GM23248 (cell line): ENCODE measurements at places on chromosomes 5 and 9.
A peak's percentile ranks its signal among the peaks of the same experiment; 100 is the strongest.

DNA sequence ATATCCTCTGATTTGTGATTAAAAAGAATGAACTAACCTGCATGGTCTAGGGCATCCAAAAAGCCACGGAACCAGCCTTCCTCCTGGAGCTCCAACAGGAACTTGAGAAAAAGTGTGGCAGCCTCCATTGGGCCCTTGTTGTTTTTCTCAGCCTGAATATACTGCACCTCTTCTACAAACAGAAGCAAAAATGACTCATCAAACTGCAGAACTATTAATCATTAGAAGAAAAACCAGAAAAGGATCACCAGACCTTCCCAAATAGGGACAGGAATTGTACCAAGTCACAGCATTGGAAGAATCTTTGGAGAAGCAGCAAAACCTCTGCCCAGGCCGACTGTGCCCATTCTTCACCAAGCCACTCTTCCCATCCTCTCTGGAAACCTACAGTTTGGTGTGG is 25.2 kb downstream of the RIGI start:
- H3K4me1 ChIP-seq, result peaks cover 7% of the 10 kb centered on the region; the same call in 1 of the 2 replicates
- peak; percentile 48 for DNase-seq
- H3K36me3 ChIP-seq, result peaks cover 4% of the 10 kb centered on the region; the same call in 1 of the 2 replicates
- H3K4me3 ChIP-seq, result no peak overlapping the region

GRCh38 chr5:154273963-154274827 is 83.7 kb downstream of the GALNT10 start:
- H3K4me3 ChIP-seq, result no peak overlapping the region
- DNase-seq, result no peak
- no peaks in the 10 kb centered on the region for H3K27me3 ChIP-seq
- H3K27ac ChIP-seq, result 0 out of 2 replicates have a peak overlapping the region, but pooled peaks have one; percentile 3
- H3K4me1 ChIP-seq, result peaks cover 48% of the 10 kb centered on the region

GRCh38 chr9:108746864-108747263 is 108.9 kb downstream of the ACTL7B start:
- H3K4me3 ChIP-seq, result no peak overlapping the region
- no peaks in the 10 kb centered on the region for H3K27me3 ChIP-seq
- no peaks in the 10 kb centered on the region for H3K36me3 ChIP-seq
- H3K4me1 ChIP-seq, result 0 out of 2 replicates have a peak, but pooled peaks cover 6% of the 10 kb centered on the region
- peak; percentile 50 for DNase-seq

GRCh38 chr5:58149746-58150145 is 310.1 kb downstream of the PLK2 start:
- DNase-seq, result no peak
- no peak overlapping the region for H3K27ac ChIP-seq
- no peaks in the 10 kb centered on the region for H3K27me3 ChIP-seq
- H3K4me3 ChIP-seq, result no peak overlapping the region
- H3K4me1 ChIP-seq, result peaks cover 10% of the 10 kb centered on the region

GRCh38 chr5:9596824-9597223 is 33.3 kb downstream of the TAS2R1 start:
- H3K4me1 ChIP-seq, result peaks cover 10% of the 10 kb centered on the region
- H3K27ac ChIP-seq, result no peak overlapping the region
- H3K4me3 ChIP-seq, result peak overlapping the region; percentile 55
- no peaks in the 10 kb centered on the region for H3K36me3 ChIP-seq
- H3K27me3 ChIP-seq, result peaks cover 25% of the 10 kb centered on the region

GRCh38 chr5:157387683-157388093 is 72.3 kb upstream of the NIPAL4 start:
- peaks cover 60% of the 10 kb centered on the region for H3K4me1 ChIP-seq
- peak overlapping the region; percentile 49 for H3K27ac ChIP-seq
- H3K27me3 ChIP-seq, result no peaks in the 10 kb centered on the region

DNA sequence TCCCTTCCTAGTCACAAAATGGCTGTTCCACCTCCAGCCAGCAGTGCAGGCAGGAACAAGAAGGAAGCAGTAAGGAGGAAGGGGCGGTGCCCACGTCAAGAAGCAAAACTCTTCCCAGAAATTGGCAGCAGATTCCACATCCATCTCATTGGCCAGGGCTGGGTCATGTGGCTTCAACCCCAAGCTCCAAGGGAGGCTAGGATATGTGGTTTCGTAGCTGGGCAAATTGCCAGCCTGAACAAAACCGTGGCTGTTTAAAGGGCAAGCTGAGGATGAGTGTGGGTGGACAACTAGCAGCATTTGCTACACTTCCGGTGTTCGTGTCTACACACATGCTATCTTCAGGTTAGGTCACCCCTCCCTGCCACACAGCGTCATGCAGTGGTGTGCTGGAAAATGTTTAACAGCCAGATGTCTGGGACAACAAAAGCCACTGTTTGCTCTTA is 92.1 kb upstream of the MAP1B start:
- DNase-seq, result peak; percentile 44
- no peaks in the 10 kb centered on the region for H3K4me1 ChIP-seq
- no peaks in the 10 kb centered on the region for H3K27me3 ChIP-seq
- H3K36me3 ChIP-seq, result no peaks in the 10 kb centered on the region

- H3K4me3 ChIP-seq, result no peak overlapping the region
- H3K4me1 ChIP-seq, result no peaks in the 10 kb centered on the region
- H3K27me3 ChIP-seq, result peaks cover 11% of the 10 kb centered on the region
- no peaks in the 10 kb centered on the region for H3K36me3 ChIP-seq
Measured at GRCh38 chr5:5181650-5182324, 41.7 kb downstream of the ADAMTS16 start.

GRCh38 chr5:148794275-148794674 is 32.1 kb upstream of the ADRB2 start:
- no peak overlapping the region for H3K4me3 ChIP-seq
- no peak for DNase-seq
- H3K27ac ChIP-seq, result no peak overlapping the region
- H3K36me3 ChIP-seq, result no peaks in the 10 kb centered on the region
- H3K27me3 ChIP-seq, result no peaks in the 10 kb centered on the region

DNA sequence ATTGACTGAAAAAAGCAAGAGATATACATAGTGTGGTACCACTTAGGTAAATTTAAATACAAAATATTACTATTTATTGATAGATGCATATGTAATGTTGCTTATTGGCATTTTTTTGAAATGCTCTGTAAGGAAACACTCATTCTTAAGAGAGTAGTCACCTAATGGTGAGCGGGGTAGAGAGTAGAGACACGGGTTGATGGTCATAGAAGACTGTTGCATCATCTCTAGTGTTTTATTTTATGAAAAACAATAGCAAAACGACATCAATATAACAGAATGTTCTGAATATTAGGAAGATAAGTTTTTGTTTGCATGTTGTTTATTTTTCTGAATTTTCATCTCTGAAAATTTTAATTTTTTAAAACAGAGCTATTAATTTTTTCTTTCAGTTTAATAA is 4.0 kb downstream of the SRP19 start:
- H3K36me3 ChIP-seq, result peaks cover 59% of the 10 kb centered on the region
- H3K27ac ChIP-seq, result no peak overlapping the region
- no peaks in the 10 kb centered on the region for H3K27me3 ChIP-seq
- no peak for DNase-seq

- no peak for DNase-seq
- no peak overlapping the region for H3K4me3 ChIP-seq
- H3K27ac ChIP-seq, result no peak overlapping the region
Measured at GRCh38 chr9:76803083-76803482, 38.8 kb downstream of the PCA3 start.

- H3K36me3 ChIP-seq, result no peaks in the 10 kb centered on the region
- no peaks in the 10 kb centered on the region for H3K27me3 ChIP-seq
- H3K27ac ChIP-seq, result no peak overlapping the region
- peaks cover 31% of the 10 kb centered on the region for H3K4me1 ChIP-seq
- H3K4me3 ChIP-seq, result no peak overlapping the region
Measured at GRCh38 chr5:52893863-52894262, 95.3 kb upstream of the ITGA2 start.

GRCh38 chr9:17772223-17772622 is 193.4 kb downstream of the SH3GL2 start:
- H3K36me3 ChIP-seq, result no peaks in the 10 kb centered on the region
- DNase-seq, result no peak
- no peaks in the 10 kb centered on the region; the same call in 1 of the 2 replicates for H3K27me3 ChIP-seq
- no peak overlapping the region for H3K27ac ChIP-seq
- H3K4me3 ChIP-seq, result no peak overlapping the region

DNA sequence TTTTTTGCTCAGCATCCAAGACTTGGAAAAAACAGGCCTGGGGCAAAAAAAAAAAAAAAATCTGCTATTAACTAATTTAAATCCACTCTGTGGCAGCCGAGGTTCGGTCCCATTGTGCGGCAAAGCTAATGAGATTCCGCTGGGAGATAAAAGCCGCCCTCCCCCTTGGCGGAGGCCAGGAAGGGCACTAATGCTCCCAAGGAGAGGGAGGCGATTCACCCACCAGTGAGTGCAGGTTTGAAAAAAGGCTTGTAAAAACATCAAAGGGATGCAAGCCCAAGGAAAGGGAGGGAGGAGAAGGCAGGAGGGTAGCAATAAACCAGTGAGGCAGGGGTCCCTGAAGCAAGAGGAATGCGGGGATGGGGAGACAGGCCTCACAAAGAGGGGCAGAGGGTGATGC is 129.5 kb upstream of the RAPGEF1 start:
- no peak overlapping the region for H3K4me3 ChIP-seq
- no peaks in the 10 kb centered on the region for H3K4me1 ChIP-seq
- DNase-seq, result no peak
- no peaks in the 10 kb centered on the region for H3K27me3 ChIP-seq

DNA sequence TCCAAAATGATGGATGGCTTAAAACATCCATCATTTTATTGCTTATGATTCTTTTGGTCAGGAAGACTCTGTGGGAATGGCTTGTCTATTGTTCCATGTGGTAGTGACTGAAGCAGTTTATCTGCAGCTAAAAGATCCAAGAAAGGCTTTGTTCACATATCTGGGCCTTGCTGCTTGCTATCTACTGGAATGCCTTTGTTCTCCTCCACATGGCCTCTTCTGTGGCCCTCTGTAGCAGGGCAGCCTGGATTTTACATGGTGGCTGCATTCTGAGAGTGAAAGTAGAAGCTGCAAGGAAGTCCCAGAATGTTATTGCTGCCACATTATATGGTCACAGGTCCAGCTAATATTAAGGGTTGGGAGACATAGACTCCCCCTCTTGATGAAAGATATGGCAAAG is 35.1 kb downstream of the DMXL1 start:
- no peak overlapping the region for H3K4me3 ChIP-seq
- no peaks in the 10 kb centered on the region; the same call in 1 of the 2 replicates for H3K36me3 ChIP-seq
- DNase-seq, result no peak
- H3K27ac ChIP-seq, result no peak overlapping the region
- H3K4me1 ChIP-seq, result no peaks in the 10 kb centered on the region

- H3K27me3 ChIP-seq, result peaks cover 38% of the 10 kb centered on the region
- H3K4me3 ChIP-seq, result no peak overlapping the region
- no peak overlapping the region for H3K27ac ChIP-seq
- no peaks in the 10 kb centered on the region for H3K4me1 ChIP-seq
- H3K36me3 ChIP-seq, result no peaks in the 10 kb centered on the region
- DNase-seq, result no peak
Measured at GRCh38 chr5:10800852-10801251, 39.8 kb upstream of the DAP start.

DNA sequence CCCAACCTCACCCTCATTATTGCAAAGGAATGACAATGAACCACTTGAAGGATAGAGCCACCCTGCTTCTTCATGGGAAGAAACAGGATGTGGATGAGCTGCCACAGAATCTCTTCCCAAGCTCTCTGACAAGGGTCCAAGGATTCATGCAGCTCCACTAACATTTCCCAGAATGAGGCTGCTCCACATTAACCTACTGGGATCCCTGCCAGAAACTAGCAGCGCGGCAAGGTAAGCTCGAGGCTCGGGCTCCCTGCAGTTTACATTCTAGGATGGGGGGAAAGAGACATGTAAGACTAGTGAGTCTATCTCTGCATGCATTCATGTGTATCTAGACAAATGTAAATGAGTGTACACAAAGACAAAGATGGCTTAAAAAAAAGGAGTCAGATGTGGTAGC is 12.1 kb downstream of the DCAF12 start:
- H3K4me3 ChIP-seq, result no peak overlapping the region
- H3K27ac ChIP-seq, result no peak overlapping the region
- peaks cover 15% of the 10 kb centered on the region for H3K36me3 ChIP-seq
- H3K27me3 ChIP-seq, result no peaks in the 10 kb centered on the region

DNA sequence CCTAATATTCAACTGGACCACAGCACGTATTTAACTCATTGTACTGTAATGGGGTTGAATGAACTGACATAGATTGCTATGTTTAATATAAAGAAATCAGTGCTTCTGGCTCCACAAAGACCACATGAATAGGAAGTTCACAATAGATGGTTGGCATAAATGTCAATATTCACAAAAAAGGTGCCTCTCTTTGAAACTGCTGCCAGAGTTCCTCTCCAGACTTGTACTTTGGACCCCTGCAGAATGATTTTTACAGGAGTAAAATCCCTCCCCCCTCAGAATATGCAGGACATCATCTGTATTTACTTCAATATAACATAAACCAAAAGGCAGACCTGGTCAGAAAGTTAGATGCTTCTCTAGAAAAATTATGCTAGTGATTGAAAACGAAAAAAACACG is 508.5 kb upstream of the DAP start:
- no peaks in the 10 kb centered on the region for H3K4me1 ChIP-seq
- no peak overlapping the region for H3K4me3 ChIP-seq
- H3K27me3 ChIP-seq, result no peaks in the 10 kb centered on the region
- DNase-seq, result no peak
- no peaks in the 10 kb centered on the region for H3K36me3 ChIP-seq

- DNase-seq, result no peak
- no peaks in the 10 kb centered on the region for H3K4me1 ChIP-seq
- no peaks in the 10 kb centered on the region for H3K36me3 ChIP-seq
- no peak overlapping the region for H3K4me3 ChIP-seq
Measured at GRCh38 chr5:151581812-151582583, 9.1 kb downstream of the FAT2 start.

GRCh38 chr5:124936626-124936933 is 190.1 kb upstream of the ZNF608 start:
- no peaks in the 10 kb centered on the region for H3K36me3 ChIP-seq
- no peaks in the 10 kb centered on the region for H3K27me3 ChIP-seq
- no peak for DNase-seq
- H3K4me1 ChIP-seq, result 0 out of 2 replicates have a peak, but pooled peaks cover 8% of the 10 kb centered on the region
- no peak overlapping the region for H3K4me3 ChIP-seq
- H3K27ac ChIP-seq, result no peak overlapping the region
